SJSA1 (cell line): ENCODE measurements at places on chromosomes 13 and 19.
A peak's percentile ranks its signal among the peaks of the same experiment; 100 is the strongest.

DNA sequence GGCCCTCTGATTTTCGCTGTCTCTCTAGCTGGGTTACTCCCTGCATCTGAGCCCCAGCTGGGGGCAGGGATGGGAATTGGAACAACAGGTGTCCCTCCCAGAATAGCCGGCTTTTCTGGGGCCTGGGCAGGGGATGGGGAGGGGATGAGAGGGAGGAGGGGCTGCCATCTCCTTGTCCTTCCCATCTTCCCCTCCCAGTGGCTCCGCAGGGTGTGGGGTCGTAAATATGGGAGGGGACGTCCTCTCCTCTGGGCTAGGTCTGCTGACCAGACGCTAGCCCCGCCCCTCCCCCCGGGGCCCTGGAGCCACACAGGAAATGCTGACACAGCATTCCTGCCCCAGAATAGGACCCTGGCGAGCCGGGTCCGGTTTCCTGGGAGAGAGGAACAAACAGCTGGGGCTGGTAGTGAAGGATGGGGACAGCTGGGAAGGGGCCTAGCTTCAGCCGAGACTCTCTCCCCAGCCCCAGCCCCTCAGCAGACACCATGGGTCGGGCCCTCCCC lies 1.1 kb downstream of the RYR1 start:
- H3K4me3 ChIP-seq: no peak overlapping the region
- no peak overlapping the region for H3K27ac ChIP-seq
- H3K27me3 ChIP-seq: peaks cover 25% of the 10 kb centered on the region
- DNase-seq: no peak
- H3K36me3 ChIP-seq: no peaks in the 10 kb centered on the region

DNA sequence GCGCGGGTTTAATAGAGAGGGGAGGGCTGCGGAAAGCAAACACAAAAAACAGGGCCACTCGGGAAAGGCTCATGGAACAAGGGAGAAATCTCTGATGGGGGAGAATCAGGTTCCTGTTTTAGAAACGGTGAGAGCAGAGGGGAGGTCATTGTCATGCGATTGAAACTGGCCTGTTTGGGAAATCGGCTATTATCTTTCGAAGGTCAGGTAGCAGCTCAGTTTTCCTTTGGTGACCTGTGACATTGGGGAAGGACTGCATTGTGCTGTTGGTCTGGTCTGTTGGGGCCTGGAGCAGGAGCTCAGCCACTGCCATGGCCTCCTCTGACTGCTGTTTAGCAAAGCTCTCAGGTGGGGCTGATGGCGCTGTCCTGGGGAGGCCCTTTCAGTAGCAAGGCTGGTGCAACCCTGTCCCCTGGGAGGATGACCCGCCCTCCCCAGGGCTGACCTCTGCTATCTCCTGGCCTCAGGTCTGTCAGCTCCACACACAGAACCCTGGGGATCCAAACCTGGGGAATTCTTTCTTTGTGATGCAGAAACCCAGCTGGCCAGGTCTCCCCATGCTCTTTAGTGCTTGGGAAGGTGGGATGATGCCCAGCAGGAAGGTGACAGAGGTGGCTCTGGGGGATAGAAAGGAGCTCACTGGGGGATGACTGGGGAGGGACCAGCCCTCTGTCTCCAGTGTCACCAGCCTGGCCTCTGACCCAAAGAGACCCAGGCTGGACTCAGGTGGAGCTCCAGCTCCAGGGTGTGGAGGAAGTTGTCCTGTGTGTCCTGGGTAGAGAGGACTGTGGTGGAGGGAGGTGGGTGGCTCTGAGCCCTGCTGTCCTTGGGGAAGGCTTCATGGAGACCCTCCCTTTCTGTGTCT lies 21.2 kb upstream of the CD177 start:
- H3K27ac ChIP-seq: no peak overlapping the region
- no peaks in the 10 kb centered on the region for H3K4me1 ChIP-seq
- no peaks in the 10 kb centered on the region for H3K27me3 ChIP-seq
- no peak overlapping the region for H3K4me3 ChIP-seq

- H3K27ac ChIP-seq: no peak overlapping the region
- no peaks in the 10 kb centered on the region for H3K27me3 ChIP-seq
- H3K36me3 ChIP-seq: no peaks in the 10 kb centered on the region
Measured at GRCh38 chr13:46372071-46372470, 15.0 kb downstream of the RUBCNL start.

- peaks cover 15% of the 10 kb centered on the region for H3K27me3 ChIP-seq
- H3K4me3 ChIP-seq: no peak overlapping the region
- H3K4me1 ChIP-seq: no peaks in the 10 kb centered on the region
- DNase-seq: peak; percentile 91
- H3K27ac ChIP-seq: no peak overlapping the region
Measured at GRCh38 chr19:55160128-55160985, 2.8 kb upstream of the TNNI3 start.

DNA sequence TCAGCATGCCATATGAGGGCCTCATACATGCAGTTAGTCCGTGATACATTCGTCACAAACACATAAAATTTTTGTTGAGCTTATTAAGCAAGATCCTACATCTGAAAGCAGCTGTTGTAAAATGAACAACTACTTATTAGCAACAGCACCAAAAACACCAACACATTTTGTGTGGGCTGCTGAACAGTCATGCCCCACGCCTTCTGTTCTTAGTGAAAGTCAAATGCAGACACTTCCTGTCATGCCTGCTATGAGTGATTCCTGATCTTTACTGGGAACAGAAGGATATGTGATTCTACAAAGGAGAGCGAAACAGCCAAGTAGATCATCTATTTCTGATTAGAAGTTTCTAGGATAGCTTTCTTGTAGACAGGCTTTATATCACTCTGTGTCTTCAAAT lies 4.2 kb upstream of the B3GLCT start:
- peaks cover 11% of the 10 kb centered on the region for H3K4me1 ChIP-seq
- no peak overlapping the region for H3K4me3 ChIP-seq
- H3K27ac ChIP-seq: no peak overlapping the region
- DNase-seq: no peak
- peaks cover 8% of the 10 kb centered on the region for H3K36me3 ChIP-seq

- H3K36me3 ChIP-seq: no peaks in the 10 kb centered on the region; the same call in 1 of the 2 replicates
- no peak overlapping the region for H3K4me3 ChIP-seq
- no peak for DNase-seq
- H3K4me1 ChIP-seq: no peaks in the 10 kb centered on the region
Measured at GRCh38 chr19:3003046-3003445, 25.7 kb downstream of the TLE6 start.

- H3K4me1 ChIP-seq: peaks cover 30% of the 10 kb centered on the region
- no peak overlapping the region for H3K4me3 ChIP-seq
- H3K27me3 ChIP-seq: no peaks in the 10 kb centered on the region
Measured at GRCh38 chr13:29564818-29565217, 30.7 kb downstream of the SLC7A1 start.

DNA sequence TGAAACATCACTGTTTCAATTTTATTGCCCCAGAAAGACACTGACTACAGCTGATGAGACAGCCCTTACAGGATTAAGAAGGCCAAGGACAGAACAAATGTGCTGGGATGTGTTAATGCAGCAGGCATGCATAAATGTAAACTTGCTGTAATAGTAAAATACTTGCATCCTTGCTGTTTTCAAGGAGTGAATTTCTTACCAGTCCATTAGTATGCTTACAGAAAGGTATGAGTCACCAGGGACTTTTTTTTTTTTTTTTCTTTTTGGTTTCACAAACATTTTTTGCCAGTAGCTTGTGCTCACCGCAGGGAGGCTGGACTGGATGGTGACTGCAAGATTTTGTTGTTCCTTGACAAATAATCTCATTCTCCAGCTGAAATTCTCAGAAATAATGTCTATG lies 55.1 kb downstream of the GPR180 start:
- peak; percentile 59 for DNase-seq
- no peaks in the 10 kb centered on the region for H3K36me3 ChIP-seq
- H3K27me3 ChIP-seq: 0 out of 2 replicates have a peak, but pooled peaks cover 3% of the 10 kb centered on the region
- H3K4me1 ChIP-seq: peaks cover 15% of the 10 kb centered on the region

DNA sequence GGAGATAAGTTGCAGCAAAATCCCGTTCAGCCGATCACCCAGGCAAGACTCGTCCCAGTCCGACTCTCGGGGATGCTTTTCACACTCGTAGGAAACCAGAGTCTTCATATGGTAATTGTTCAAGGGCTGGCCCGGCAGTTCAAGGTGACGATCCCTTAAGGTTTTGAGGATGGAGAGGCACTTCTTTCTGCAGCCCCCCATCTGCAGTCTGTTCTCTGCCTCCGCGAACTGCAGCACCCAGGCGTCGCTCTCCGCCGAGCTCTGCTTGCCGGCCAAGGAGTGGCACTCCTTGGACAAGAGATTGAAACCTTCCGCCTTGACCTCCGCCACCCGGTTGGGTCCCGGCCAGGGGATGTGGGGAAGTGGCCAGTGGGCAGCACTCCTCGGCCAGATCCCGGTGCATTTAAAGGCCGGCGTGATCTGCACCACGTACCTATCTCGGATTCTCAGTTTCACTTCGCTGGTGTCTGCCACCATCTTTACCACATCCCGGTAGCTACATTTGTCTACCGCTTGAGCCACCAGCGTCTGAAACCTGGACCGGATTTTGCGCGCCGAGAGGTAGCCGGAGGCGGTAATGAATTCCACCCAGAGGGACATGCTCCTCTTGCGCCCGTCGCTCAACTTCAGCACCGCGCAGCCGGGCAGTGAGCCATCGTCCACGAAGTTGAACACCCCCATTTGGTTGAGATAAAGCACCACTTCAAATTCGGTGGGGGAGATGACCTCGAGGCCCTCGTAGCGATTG lies 1.1 kb downstream of the MAB21L1 start:
- peak overlapping the region; percentile 41 for H3K27ac ChIP-seq
- H3K36me3 ChIP-seq: 0 out of 2 replicates have a peak, but pooled peaks cover 4% of the 10 kb centered on the region
- peak overlapping the region; percentile 53 for H3K4me3 ChIP-seq
- H3K27me3 ChIP-seq: peaks cover 5% of the 10 kb centered on the region; the same call in 1 of the 2 replicates
- DNase-seq: peak; percentile 62
- no peaks in the 10 kb centered on the region for H3K4me1 ChIP-seq

DNA sequence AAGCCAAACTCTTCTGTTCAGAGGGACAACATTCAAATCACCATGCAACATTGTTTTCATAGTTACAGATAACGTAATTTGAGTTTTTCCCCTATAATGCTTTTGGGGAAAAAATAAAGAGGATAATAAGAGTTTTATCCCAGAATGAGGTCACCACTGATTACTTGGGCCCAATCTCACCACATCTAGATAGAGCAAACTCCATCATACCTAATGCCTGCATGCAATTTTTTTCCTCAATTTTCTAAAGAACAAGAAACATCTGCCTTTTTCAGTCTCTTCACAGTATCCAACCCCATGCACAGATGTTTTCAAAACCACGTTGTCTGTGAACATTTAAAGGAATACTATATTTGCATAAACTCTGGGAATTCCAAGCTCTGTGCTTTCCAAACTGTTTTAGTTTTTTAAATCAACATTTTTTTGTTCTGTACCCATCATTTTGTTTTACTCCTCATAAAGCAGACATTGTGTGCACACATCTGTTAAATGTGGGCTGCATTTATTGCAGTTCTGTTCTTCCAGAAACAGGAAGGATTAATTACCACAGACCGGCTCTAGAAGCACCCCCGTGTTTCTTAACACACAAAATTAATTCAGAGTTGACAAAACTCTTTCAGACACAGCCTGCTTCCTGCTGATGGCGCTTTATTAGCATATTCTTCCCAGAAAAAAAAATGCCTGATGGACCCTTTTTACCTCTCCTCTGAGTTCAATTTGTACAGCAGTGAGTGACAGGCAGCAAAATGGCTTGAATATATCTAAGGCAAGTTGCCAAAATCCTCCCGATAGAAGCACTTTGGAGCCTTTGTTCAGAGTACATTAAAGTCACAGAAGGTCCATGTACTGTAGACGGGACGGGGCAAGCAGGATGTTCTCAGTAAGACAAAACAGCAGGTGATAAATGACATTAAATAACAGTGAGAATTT lies 1171.9 kb downstream of the EFNB2 start:
- H3K27me3 ChIP-seq: no peaks in the 10 kb centered on the region
- no peak overlapping the region for H3K4me3 ChIP-seq
- H3K4me1 ChIP-seq: no peaks in the 10 kb centered on the region
- no peaks in the 10 kb centered on the region for H3K36me3 ChIP-seq

GRCh38 chr13:78309497-78310180 lies 293.7 kb downstream of the POU4F1 start:
- H3K4me3 ChIP-seq: no peak overlapping the region
- no peak for DNase-seq
- no peak overlapping the region for H3K27ac ChIP-seq

DNA sequence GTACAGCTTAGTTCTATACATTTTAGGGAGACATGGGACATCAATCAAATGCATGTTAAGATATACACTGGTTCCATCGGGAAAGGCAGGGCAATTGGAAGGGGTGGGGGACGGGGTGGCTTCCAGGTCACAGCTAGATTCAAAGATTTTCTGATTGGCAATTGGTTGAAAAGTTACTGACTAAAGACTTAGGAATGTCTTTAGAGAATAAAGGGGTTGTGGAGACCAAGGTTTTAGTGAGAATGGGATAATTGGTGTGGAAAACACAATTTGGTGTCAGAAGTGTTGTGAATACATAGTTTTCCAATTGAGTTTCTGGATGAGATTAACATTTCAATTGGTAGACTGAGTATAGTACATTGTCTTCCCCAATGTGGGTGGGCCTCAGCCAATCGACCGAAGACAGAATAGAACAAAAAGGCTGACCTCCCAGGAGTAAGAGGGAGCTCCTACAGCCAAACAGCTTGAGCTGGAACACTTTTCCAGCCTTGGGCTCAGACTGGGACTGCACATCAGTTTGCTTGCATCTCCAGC lies 988 bp upstream of the CCDC169 start:
- H3K4me3 ChIP-seq: peak overlapping the region; percentile 51
- peak overlapping the region; percentile 97 for H3K27ac ChIP-seq
- peaks cover 45% of the 10 kb centered on the region for H3K4me1 ChIP-seq
- H3K36me3 ChIP-seq: peaks cover 23% of the 10 kb centered on the region
- DNase-seq: peak; percentile 79

DNA sequence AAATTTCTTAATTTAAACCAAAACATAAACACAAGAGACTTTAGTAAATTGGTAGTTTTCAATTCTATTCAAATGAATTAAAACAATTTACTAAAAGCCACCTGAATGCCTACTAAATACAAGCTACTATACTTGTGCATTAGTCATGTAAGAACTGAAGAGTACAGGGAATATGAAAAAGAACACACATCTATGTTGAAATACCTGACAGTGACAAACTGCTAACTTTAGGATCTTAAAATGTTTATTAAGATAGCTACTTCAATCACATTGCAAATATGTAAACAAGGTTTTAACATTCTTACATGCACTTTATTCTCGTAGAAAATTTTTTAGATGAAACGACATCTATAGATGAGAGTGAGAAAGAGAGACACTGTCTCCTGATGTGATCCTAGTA lies 4.1 kb downstream of the SPRYD7 start:
- no peak overlapping the region for H3K4me3 ChIP-seq
- H3K36me3 ChIP-seq: peaks cover 16% of the 10 kb centered on the region

DNA sequence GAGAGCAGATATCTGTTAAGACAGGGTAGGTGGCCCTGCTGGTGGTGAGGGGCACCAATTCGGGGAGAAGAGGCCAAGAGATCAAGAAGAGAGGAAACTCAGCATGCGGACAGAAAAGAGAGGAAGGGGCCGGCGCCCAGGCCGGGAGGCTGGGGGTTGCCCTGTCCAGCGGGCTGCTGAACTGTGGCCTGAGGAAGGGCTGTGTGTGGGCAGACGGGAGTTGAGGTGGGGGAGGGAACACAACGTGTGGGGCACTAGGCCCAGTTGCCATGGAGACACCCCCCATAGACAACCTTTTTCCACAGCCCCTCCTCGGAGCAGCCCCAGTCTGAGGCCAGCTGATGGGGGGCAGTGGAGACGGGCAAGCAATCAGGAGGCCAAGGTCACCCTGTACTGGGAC lies 2.5 kb upstream of the CACNG8 start:
- no peaks in the 10 kb centered on the region for H3K36me3 ChIP-seq
- H3K27ac ChIP-seq: no peak overlapping the region
- H3K4me1 ChIP-seq: no peaks in the 10 kb centered on the region

- no peak overlapping the region for H3K4me3 ChIP-seq
- H3K27me3 ChIP-seq: no peaks in the 10 kb centered on the region
- no peaks in the 10 kb centered on the region for H3K4me1 ChIP-seq
- no peaks in the 10 kb centered on the region for H3K36me3 ChIP-seq
- no peak overlapping the region for H3K27ac ChIP-seq
Measured at GRCh38 chr13:48578516-48579164, 45.8 kb upstream of the RCBTB2 start.
